ENCODE measurements at places on chromosomes 6 and 20.
A peak's percentile ranks its signal among the peaks of the same experiment; 100 is the strongest.

GRCh38 chr6:14831937-14832336 is 413.9 kb upstream of the JARID2 start:
- DNase-seq: no peak

DNA sequence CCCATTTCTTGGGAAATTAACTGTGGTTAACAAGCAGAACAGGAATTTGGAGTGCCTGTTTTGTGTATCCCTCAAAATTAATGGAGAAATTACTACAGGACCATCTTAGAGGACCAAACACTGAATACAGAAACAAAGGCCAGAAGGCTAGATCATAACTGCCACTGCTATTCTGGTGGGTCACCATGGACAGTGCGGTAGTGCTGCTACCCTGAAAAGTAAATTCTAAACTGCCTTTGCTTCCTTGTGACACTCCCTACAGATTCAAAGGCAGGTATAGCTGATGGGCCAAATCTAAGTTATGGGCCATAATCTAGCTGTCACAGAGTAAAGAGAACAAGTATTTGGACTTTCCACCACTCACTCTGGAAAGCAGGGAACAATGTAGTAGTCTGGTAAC is 575.8 kb upstream of the ADGRB3 start:
- DNase-seq: no peak

DNA sequence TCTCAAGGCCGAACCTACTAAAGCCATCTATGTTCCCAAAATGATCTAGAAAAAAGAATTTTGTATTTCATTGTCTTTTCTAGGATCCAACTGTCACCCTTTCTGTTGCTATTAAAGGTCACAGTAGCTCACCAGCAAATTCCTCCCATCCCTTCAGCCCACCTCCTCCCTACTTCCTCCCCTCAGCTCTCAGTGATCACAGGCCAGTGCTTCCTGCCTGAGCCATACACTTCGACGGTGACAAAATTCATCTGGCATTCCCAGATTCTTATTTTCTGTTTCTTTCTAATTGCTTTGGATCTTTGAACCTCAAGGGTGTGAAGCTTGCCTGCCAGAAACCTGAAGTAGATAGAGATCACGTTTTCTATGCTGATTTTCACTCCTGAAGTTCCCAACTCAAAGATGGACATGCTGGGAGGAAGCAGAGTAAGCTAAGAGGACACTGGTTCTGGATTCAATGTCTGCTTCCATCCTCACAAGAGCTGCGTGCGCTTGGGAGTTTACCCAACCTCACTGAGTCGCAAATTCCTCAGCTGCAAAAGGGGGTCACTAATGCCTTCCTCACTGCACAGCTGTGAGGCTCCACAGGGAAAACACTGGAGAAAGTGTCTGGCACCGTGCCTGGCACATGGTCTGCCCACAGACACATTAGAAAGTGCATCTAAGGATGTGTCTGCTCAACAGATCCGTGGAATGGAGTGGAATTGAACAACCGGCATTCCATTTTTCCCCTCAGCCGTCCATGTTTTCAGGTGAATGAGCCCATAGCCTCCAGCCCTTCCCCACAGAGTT is 34.5 kb downstream of the MDGA1 start:
- no peak for DNase-seq

DNA sequence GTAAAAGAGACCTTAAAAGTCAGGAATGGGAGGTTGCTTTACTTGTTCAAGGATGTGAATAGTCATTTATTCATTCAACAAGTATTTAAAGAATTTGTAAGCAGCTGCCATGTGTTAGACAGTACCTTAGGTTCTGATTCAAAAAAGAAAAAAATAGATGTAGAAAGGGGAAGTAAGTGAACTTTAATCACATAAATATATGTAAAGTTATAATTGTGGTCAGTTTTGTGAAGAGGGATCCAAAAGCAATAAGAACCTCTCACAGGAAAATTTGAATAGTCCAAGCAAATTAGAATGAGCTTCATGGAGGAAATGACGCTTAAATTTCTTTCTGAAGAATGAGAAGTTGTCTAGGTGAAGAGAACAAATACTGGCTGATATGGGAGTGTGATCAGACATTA is 596.1 kb upstream of the CITED2 start:
- DNase-seq: no peak

GRCh38 chr6:144559865-144560593 is 274.9 kb downstream of the UTRN start:
- no peak for DNase-seq

DNA sequence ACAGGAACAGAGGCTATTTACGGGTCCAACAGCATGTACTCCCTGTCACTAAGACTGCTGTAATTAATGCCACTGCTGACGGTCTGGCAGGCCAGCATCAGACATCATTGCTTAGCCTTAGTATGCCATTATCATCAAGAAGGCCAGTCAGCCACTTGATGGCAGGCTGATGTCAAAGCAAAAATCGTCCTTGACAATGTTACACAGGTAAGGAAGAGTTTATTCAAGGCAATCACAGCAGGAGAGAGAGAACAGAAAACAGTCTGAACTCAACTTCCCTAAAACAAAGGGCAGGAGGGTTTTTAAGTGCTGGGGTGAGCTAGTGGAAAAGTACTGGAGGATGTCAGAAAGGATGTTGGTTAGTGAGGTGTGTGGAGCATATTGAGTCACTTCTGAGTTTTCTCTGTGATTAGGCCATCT is 25.1 kb downstream of the FKBP1C start:
- no peak for DNase-seq

GRCh38 chr6:136550045-136550329 is 235 bp downstream of the MAP7 start:
- DNase-seq: no peak

GRCh38 chr6:89297695-89298351 is 17.3 kb downstream of the GABRR2 start:
- peak; percentile 86 for DNase-seq

DNA sequence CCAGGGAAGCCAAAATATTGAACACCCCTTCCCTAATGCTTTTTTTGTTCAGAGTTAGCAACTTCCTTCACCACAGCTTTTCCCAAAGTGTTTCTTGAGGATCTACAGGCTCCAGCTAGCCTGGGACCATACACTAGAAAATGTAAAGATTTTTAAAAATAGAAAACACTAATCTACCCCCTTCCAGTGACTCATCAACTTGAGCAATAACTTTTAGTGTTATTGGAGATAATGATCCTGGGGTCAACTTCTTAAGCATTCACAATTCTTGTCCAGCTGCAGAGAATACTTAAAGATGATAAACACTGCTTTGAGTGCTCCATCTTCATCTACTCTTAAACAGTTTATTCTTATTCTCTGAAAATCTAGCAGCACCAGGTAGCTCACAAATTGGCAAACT is 131.6 kb downstream of the COL9A1 start:
- DNase-seq: no peak

DNA sequence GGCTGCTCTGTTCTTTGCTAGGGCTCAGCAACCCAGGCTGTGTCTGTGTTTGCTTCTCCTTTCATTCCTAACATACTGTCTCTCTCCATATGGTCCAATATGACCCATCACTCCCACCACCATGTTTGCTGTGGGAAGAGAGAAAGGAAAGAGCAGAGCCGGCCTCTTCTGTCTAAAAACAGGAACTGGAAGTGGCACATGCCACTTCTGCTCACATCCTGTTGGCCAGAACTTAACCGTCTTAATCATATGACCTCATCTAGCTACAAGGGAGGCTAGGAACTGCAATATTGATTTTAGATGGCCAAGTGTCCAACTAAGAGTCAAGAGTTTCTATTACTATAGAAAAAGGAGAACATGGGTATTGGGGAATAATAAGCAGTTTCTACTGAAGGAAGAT is 212.5 kb upstream of the CHD6 start:
- DNase-seq: no peak

DNA sequence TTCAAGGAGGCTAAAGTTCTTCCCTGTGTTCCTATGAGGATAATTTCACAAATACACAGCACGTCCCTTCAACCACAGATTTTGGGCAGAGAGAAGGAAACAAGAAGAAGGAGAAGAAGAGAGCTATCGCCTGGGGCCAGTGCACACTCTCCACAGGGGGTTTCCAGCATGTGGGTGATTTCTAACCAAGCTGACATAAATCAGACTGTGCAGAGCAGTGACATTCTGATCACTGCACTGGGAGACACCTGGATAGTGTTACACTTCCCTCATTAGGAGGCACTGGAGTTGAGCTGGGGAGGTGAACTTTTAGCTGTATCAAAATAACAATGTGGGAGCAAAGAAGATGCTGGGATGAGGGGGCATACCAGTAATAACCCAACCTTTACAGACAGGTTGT is 71.8 kb upstream of the CENPW start:
- DNase-seq: no peak

GRCh38 chr6:29762781-29763214 is 39.6 kb downstream of the HLA-F start:
- DNase-seq: no peak

GRCh38 chr20:53534037-53534436 is 59.6 kb downstream of the ZNF217 start:
- DNase-seq: no peak

Measured in muscle of back (tissue), 13 donors.